ENCODE measurements at places on chromosomes 1 and 21.

DNA sequence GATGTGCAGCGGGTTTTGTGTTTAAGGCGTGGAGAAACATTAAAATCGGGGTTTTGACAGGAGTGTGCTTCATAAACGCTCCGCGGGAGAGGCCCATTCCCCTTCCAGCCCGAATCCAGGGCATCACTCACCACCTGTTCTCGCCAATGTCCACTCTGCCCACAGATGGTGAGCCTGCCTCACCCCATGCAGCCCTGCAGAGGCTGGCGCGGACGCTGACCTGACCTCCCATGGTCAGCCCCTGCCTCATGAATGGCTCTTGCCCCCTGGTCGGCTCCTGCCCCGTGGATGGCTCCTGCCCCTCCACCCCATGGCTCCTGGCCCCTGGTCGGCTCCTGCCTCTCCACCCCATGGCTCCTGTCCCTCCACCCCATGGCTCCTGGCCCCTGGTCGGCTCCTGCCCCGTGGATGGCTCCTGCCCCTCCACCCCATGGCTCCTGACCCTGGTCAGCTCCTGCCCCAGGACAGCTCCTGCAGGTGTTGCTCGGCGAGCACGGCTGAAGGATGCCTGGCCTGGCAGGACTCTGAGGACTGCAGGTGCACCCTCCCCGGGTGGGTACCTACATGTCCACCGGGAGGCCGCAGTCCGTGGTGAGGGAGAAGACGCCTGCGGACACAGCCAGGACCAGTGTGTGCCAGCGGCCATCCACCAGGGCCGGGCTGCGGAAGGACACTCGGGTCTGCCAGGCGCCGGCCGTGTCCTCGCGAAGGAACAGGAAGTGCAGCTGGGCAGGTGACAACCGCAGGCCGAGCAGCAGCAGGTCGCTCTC is 6.7 kb downstream of the KRTAP10-1 start:
- DNase-seq: no peak

GRCh38 chr1:76933847-76934815 is 66.9 kb downstream of the ST6GALNAC5 start:
- DNase-seq: no peak

DNA sequence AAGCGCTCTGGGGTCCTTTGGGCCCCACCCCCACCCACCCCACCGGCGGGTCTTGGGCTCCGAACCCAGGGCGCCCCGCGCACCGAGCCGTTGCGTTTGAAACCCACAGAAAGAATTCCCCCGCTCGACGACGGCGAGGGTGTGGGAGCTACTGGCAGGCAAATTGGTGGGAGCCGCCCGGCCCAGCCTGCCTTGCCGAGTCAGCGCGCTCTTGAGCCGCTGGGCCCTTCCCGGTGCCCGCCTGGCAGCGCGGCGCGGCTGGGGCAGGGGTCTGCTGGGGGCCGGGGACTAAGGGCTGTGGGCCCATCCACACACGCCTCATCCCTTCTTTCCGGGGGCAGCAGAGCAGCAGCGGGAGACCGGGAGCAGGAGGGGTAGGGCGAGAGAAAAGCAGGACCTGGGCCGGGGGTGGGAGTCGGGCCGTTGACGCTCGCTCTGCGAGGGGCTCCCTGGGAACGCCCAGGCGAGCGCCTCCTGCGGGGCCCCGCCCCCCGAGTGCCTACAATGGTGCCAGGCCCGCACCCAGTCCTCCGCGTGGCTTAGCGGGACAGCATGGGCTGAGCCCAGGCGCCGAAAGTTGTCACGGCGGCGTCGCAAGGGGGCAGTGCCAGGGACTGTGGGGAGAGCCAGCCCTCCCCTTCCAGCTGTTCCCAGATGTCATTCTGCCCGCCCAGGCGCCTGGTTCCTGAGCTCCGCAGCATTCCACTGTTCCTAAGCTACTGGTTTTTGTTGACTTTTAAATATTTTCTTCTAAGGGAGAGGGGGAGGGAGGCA is at the start of gene C1orf94:
C1orf94 (plus strand) TSS at position 78 of the 774 bp plus-strand sequence. CDS start 883 bp downstream, outside the sequence.
- DNase-seq: no peak

DNA sequence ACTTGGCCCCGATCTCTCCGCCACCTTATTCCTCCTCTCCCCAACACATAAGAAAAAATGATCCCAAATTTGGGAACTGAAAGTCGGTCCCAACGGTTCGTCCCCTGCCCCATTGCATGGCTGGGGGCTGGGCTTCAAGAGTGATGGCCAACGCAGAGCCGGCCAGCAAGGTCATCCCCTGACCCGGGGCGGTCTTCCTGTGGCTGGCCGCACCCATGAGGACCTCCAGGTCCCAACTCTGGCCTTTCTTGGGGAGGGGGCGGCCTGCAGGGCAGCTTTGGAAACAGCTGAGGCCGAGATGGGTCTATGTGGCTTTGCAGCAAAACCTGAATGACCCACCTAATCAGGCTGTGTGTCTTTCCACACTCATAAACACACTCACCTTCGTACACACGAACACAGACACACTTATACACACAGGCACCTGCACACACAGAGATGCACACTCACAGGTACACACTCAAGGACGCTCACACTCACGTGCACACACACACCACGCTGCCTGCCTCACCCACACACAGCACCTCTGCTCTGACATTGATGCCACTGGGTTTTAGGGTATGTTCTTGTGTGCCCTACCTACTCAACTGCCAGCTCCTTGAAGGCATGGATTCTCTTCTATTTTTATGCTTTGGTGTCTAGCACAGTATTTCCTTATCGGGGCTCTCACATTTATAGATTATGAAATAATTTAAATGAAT is 562 bp downstream of the DYNLT5 start:
- DNase-seq: no peak

GRCh38 chr1:17207966-17208418 is 3.1 kb downstream of the PADI1 start:
- peak; percentile 58 for DNase-seq

- DNase-seq: no peak
These were observed 34.4 kb downstream of the DIPK1A start for GRCh38 chr1:92926873-92927272.

Measured in COLO829 (cell line).